ENCODE measurements at places on chromosomes 1 and 21.

GRCh38 chr1:155694167-155694566 is 5.3 kb downstream of the DAP3 start:
- DNase-seq: no peak
- H3K4me3 ChIP-seq: no peak overlapping the region
- peaks cover 12% of the 10 kb centered on the region for H3K4me1 ChIP-seq
- no peaks in the 10 kb centered on the region for H3K36me3 ChIP-seq
- no peak overlapping the region for H3K27ac ChIP-seq

- H3K4me1 ChIP-seq: no peaks in the 10 kb centered on the region
- H3K27ac ChIP-seq: no peak overlapping the region
- no peak for DNase-seq
- H3K4me3 ChIP-seq: no peak overlapping the region
These were observed 112.4 kb upstream of the VANGL1 start for GRCh38 chr1:115529216-115529897.

DNA sequence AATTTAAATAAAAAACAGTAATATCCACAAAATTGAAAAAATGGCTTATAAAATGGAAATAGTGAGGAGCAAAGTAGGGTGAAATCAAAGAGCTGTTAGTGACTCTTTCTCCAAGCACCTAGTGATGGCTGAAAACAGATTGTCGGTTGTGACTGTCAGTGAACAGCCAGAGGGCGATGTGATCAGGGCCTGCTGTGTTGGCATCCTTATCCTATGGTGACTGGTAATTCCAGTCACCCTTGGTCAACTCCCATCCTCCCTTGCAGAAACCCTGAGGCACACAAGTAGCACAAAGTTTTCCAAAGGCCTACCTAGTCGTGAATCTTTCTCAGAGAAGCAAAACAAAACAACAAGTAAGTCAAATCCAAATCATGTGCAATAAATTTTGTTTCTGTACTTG is 599.8 kb upstream of the CXADR start:
- no peaks in the 10 kb centered on the region for H3K4me1 ChIP-seq
- no peak overlapping the region for H3K4me3 ChIP-seq
- H3K36me3 ChIP-seq: no peaks in the 10 kb centered on the region
- no peak for DNase-seq

GRCh38 chr1:155706139-155706538 is 17.2 kb downstream of the DAP3 start:
- H3K4me3 ChIP-seq: no peak overlapping the region
- no peaks in the 10 kb centered on the region for H3K36me3 ChIP-seq
- no peak for DNase-seq
- no peaks in the 10 kb centered on the region for H3K27me3 ChIP-seq

GRCh38 chr1:55580845-55581332 is 365.7 kb upstream of the USP24 start:
- H3K27ac ChIP-seq: no peak overlapping the region
- H3K27me3 ChIP-seq: no peaks in the 10 kb centered on the region

DNA sequence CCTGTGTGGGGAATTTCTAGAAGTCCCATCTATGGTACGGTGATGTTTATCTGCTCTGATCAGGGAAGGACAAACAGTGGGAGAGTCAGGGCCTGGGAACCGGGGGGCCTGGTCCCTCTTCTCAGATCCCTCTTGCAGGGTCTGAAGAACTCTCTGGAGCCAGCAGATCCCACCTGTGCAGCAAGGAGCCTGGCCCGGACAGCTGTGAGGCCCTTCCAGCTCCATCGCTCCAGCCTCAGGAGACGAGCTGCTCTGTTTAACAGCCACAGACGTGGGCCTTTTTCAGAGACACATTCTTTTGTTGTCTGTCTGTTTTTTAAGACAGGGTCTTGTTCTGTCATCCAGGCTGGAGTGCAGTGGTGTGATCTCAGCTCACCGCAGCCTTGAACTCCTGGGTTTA is 14.5 kb downstream of the C1orf174 start:
- H3K27ac ChIP-seq: no peak overlapping the region
- no peaks in the 10 kb centered on the region for H3K27me3 ChIP-seq
- H3K36me3 ChIP-seq: no peaks in the 10 kb centered on the region
- DNase-seq: no peak
- no peak overlapping the region for H3K4me3 ChIP-seq

DNA sequence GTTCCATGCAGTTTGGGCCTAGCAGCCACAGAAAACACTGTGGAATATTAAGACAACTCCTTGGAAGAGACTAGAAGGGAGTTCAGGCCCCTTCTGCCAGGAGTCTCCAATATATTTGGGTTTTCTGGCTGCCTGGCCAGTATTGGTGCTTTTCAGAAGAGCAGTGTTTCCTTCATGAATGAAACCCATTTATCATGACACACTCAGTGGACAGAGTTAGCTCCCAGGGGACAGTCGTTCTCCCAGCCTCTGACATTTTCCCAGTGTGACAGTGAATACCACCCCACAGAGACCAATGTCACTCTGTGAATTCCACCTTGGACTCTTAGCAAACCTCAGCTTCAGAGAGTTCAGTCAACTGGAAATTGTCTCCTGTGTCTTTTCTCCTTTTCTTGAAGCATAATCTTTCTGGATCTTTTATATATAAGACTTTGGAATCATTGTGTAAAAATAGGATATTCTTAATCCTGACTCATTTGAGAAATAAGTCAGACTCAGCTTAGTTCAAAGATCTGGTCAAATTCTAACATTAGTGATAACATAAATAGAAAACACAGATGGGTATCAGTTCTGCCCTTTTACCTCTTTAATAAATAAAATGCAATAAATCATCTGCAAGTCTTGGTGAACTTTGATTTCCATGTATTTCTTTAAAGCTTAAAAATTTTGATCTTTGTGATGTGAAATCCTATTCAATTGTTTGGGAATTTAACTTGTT is 40.4 kb downstream of the GNG12 start:
- H3K4me3 ChIP-seq: no peak overlapping the region
- H3K36me3 ChIP-seq: no peaks in the 10 kb centered on the region
- H3K4me1 ChIP-seq: no peaks in the 10 kb centered on the region

DNA sequence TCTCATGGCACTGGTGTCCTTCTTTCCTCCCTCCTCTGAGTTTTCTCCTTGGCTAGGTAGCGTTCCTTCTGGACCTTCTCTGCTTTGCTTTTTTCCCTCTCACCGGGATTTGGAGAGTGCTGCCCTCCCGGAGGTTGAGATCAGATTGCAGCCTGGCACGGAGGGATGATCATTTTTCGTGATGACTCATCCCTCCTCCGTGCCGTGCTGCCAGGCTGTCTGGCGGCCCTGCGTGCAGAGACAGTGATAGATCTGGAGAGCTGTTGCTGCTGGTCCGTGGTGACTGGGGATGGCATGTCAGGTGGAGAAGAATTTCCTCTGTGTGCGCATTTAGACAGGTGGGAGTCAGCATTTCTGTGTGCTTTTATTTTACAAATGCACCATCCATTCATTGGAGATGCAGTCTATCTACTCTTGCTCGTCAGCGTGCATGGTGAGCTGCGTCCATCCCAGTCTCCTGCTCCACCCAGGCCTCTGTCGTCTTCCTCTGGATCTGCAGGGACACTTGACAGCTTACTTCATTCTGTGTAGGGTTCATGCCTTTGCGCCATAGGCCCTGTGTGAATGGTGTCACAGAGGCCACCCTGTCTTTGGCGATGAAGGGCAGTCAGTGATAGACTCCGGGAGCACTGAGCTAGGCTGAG is 104.4 kb downstream of the PCBP3 start:
- H3K27ac ChIP-seq: no peak overlapping the region
- no peaks in the 10 kb centered on the region for H3K27me3 ChIP-seq
- no peaks in the 10 kb centered on the region for H3K36me3 ChIP-seq

DNA sequence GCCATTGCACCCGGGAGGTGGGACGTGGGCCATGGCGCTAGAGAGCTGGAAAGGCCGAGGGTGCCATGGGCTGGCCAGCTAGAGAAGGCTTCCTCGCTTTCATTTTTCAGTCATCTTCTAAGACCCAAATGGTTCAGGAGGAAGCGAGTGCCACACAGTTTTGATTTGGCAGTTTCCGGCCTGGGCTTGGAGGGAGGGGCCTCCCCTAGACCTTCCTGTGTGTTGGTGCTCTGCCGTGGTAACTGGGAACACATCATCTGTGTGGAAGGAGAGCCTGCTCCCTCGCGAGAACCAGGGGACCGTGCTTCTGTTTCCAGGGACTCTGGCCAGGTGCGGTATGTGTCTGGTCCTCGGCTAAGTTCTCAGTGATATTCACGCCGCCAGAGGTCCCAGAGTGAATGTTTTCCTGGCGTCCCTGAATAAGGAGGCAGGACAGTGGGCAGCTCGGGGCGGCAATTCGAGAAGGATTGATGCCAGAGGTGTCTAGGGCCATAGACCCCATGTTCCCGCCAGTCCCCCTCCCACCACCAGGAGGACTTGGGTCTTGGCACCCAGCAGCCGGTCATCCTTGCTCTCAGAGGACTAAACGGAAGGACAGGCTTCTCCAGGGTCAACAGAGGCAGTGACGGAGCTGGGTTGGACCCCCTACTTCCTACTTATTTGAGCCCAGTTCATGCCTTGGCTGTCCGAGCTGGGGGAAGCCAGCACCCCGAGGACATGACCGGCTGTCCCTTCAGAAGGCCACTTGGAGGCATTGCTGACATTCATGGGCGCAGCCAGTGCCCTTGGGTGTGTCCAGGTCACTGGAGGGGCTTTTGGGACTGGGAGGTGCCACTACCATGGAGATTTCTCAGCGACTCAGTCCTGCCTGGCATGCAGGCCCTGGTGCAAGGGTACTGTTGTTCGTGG is 2.7 kb upstream of the NPHP4 start:
- H3K4me3 ChIP-seq: peak overlapping the region; percentile 88
- no peaks in the 10 kb centered on the region for H3K36me3 ChIP-seq
- peaks cover 32% of the 10 kb centered on the region for H3K4me1 ChIP-seq
- peak; percentile 80 for DNase-seq
